ENCODE measurements at places on chromosomes 5 and 9. TPM values are rescaled to one million over a fixed set of nuclear protein-coding genes. Genes with fewer than 3 reads are reported as not detected.
A peak's percentile ranks its signal among the peaks of the same experiment; 100 is the strongest.

GRCh38 chr9:33619666-33620404 lies 95.8 kb downstream of the ANKRD18B start:
- DNase-seq = no peak

DNA sequence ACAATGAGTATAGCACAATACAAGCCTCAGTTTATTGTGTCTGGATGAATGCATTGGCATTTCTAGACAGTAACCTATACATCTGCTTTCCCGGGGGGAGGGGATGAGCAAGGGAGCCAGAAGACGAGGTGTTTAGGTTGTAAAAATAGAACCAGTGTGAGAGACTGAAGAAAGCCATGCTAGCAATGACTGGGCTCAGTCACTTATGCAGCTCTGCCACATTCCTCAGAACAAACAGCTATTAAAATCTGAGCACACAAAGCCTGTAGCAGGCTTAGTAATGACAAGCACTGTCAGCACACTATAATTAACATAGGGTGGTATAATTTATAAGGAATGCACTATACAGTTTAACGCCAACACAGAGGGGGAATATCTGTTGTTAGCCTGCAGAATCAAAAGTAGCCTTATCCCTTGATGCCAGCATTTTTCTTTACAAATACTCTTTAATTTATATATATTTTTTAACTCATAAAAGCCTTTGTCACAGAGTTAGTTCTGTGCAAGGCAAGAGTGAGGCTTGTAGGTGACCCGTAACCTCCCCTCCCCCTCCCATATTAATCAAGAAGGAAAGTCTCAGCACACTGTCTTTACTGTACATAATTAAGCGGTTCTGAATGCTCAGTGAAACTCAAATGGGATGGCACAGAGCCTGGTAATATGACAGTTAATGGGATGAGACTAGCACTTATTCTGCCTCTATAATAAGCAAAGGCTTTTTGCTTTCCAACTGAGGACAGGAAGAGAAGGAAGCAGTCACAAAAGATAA lies 295.4 kb downstream of the CSNK1G3 start:
- no peak for DNase-seq

DNA sequence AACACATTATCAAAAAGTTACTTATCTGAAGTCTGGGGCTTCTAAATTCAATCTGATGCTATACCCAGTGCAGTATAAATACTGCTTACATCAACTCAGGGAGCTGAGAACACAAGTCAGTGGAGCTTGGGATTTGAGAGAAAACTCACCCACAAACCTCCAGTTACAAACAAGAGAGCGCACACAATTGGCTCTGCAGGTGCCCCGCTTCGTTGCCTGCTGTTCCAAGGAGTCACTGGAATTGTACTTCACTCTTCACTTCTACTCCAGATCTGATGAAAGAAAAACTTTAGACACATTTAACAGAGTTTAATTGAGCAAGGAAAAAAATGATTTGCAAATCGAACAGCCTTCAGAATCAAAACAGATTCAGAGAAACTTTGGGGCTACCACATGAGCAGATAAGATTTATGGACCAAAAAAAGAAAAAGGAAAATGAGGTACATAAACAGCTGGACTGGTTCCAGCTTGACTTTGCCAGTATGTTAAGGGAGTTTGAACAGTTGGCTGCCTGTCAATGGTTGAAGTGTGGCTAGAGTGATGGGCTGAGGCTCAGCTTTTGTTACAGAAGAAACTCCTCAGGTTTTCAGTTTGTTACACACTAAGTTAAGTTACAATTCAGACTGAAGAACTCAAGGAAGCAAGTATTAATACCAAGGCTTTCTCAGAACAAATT lies 156.6 kb downstream of the AOPEP start:
- no peak for DNase-seq

GRCh38 chr5:141867651-141868050 lies 10.6 kb downstream of the PCDH1 start:
- no peak for DNase-seq

- no peak for DNase-seq
These were observed 92.2 kb downstream of the APBA1 start for GRCh38 chr9:69579760-69580581.

- no peak for DNase-seq
These were observed 238.3 kb downstream of the EBF1 start for GRCh38 chr5:158861366-158861765.

DNA sequence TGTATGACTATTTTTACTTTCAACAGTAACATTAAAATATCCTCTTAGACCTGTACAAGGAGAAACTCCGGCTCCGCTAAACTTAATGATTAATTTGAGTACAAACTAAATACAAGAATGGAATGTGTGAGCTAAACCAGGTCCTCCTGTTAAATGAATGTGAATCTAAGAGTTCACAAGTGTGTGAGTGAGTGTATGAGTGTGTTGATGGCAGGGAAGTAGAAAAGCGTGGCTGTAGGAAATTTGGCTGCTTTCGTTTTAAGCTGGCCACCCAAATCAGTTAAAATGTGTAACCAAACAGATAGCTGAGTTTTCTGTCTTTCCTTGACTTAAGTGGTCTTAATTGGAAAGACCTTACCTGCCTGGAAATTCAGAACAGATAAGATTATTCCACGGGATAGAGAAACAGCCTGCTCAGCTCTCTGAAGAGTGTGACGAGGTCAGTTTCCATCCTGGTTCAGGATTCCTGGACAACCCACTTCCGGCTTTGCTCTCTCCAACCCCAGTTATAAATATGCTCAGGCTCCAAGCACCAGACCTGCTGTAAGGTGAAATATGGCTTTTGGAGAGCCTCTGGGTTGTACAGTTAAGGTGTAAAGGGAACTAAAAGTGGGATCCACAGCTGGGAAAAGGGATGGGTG lies 908.6 kb upstream of the EDIL3 start:
- no peak for DNase-seq

DNA sequence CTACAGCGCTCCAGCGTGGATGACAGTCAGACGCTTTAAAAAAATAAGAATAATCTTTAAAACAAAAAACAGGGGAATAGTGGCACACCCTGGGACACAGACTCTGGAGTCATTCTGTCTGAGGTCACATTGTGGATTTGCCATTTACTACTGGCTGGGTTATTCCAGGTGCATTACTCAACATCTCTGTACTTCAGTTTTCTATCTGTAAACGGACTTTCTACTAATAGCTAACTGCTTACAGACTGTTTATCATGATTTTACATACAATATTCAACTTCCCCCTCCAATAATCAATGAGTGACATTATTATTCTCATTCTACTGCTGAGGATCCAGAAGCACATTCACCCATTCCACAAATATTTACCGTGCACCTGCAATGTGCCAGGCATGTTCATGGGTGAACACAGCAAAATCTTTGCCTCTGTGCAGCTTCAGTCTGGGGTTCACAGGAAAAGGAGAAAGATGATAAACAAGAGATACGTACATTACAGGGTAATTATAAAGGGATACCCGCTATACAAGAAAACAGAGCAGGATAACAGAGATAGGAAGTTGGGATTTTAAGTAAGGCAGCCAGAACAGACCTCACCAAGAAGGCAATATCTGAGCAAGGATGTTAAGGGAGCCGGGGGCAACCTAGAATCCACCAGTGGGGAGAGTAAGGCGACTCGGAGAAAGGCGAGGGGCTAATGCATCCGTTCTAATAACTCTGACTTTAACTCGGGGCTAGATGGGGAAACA lies 984 bp upstream of the RAD23B start:
- no peak for DNase-seq

GRCh38 chr5:153546566-153546965 lies 56.1 kb downstream of the GRIA1 start:
- no peak for DNase-seq

DNA sequence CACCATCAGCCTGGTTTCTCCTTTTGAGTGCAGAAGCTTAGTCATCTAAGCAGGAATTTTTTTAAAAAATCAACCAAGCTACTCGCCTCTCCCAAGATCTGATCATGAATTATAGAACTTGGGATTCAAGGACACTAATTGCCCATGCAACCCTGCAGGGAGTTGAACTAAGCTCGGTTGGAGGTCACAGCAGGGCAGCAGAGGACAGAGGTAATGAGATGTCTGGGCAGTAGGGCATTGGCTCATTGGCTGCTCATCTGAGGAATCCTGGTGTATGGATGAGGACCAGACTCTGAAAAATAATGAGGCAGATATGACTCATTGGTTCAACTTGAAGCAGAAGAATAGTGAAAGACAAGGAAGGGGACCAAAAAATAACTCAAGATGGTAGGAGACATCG lies 111.8 kb upstream of the TLE1 start:
- no peak for DNase-seq

DNA sequence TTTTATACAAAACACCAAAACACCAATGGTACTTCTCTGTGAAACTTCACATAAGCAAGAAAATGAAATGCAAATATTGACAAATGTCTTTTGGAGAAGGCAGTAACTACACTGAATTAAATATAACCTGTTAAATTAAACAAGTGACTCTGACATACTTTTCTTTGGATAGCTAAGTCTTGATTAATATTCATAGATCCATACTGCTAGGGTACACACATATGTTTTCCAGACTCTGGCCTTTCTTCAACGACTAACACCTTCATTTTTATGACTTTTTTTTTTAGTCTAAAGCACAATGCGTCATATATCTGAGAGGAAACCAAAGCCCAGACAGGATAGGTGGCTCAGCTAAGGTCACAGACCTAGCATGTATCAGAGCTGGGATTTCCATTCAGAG lies 263.7 kb downstream of the TENT4A start:
- no peak for DNase-seq

- DNase-seq = peak; percentile 51
These were observed 980 bp downstream of the CCNO start for GRCh38 chr5:55232271-55232984.

DNA sequence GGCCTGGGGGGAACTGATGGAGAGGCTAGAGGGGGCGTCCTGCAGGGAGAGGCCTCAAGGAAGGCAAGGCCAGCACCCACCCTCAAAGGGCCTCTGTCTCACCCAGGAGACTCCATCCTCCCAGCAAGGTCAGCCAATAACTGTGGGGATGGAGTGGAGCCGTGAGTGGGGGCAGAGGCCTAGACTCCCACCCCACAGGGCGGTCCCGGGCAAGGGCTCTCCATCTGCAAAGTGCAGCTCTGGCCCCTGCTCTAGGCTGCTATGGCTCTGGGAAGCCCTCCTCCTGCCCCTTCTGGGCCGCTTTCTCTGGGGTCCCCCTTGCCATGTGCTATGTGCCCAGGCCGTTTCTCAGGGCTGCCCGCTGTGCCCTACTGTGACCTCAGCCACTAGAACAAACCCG lies 14.0 kb downstream of the FPGS start:
- no peak for DNase-seq

- no peak for DNase-seq
These were observed 113.7 kb upstream of the OTULINL start for GRCh38 chr5:14467886-14468285.

CAMLG gene
- total RNA-seq = 42.7 TPM

FAM163B gene
- 123 TPM for total RNA-seq

PCDHB9 gene
- total RNA-seq = 10.5 TPM

ALDH1A1 gene
- total RNA-seq = 43.1 TPM

C9orf153 gene
- total RNA-seq = 2.2 TPM

AK8 gene
- total RNA-seq = 3.3 TPM

LRRC19 gene
- total RNA-seq = not detected

SLC45A2 gene
- 1.3 TPM for total RNA-seq

CDO1 gene
- 16.9 TPM for total RNA-seq

SPINK5 gene
- total RNA-seq = not detected
